ENCODE measurements at places on chromosomes 5 and 9. TPM values are rescaled to one million over a fixed set of nuclear protein-coding genes. Genes with fewer than 3 reads are reported as not detected.

- DNase-seq = peak; percentile 65
These were observed 111.0 kb upstream of the RETREG1 start for GRCh38 chr5:16727755-16728325.

DNA sequence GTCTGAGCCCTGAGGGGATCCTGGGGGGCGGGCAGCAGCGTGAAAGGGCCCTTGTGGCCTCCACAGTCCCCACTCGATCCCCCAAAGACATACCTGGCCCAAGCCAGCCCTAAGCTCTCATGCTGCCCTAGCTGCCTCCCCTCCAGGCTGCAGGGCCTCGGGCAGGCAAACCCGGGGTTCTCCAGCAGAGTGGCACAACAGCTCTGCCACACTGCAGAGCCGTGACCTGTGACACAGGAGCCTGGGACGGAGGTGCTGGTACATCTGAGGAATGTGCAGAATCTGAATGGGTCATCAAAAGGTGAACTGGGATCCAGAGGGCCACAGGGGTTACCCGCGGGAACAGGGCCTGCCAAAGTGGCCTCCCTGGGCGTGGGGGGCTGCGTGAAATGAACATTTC is 163.2 kb downstream of the DAB2IP start:
- DNase-seq = no peak

DNA sequence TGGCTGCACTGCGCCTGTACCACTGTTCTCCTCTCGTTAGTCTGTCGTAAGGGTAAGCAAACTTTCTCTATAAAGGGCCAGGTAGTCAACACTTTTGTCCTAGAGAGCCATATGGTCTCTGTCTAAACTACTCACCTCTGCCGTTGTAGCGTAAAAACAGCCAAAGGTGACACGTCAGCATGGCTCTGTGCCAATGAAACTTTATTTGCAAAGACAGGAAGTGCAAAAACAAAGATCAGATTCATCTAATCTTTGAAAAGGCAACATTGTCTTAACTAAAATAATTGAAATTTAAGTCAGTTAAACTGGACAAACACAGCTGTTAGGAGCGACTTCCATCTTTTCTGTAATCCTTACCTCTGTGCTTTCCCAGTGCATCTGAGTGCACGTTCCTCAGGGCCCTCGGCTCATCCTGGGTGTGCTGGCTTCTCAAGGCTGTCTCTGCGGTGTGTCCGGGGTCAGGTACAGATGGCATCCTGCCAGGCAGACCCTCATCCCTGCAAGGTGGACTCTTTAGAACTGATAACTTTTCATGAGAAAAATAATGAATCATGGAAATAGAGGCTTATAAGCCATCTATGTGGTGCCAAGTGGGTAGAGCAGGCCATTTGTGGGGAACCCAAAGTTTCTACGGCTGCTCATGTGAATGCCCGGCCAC is 35.2 kb upstream of the IRX4 start:
- DNase-seq = no peak

- no peak for DNase-seq
These were observed 75.8 kb upstream of the ADRB2 start for GRCh38 chr5:148750614-148751013.

DNA sequence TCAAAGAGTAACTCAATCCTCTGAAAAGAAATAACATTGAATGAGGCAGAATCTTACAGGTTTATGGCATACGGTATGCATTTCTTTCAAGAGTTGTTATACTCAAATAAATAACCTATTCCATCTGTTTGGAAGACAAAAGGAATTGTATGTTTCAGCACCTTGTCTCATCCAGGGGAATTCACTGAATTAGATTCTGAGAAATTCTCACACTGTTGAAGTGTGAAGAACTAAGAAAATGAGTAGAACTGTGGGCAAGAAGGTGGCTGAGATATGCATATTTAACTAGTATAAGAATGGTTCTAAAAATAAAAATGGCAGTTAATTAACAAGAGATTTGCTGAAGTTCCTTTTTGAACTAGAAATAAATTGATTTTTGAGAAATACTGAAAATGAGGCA is 279.3 kb upstream of the DAP start:
- DNase-seq = no peak

- peak; percentile 71 for DNase-seq
These were observed 74.8 kb downstream of the ICE1 start for GRCh38 chr5:5497152-5497788.

The FRMPD1 gene
- total RNA-seq = 0.67 TPM

The SAPCD2 gene
- 0.36 TPM for total RNA-seq

The NR2F1 gene
- total RNA-seq = 181 TPM
